ENCODE measurements at places on chromosomes 13 and 19.

DNA sequence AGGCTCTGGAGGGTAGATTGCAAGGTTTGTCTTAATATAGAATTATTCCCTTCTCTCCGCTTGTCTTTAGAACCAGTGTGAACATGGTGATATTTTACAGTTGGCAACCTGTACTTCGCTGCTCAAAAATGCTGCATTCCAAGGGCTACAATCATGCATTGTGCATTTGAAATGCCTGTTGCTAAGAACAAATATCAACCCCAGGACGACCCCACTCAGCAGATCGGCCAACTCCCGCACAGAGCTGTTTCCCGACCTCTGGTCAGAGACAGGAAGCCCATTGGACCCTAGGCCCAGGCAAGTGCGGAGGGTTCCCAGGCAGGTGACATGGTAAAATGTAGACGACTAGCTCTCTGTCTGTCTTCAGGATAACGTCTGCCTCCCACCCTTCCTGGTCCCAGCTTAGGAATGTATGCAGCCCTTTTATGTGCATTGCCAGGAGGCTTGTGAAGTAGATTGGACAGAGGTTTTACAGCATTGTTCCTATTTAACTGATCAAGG, 263.5 kb downstream of the FOXO1 start:
- DNase-seq = no peak

GRCh38 chr19:18898081-18898606, 2.2 kb upstream of the CERS1 start:
- no peak for DNase-seq

GRCh38 chr13:44434766-44435141, 61.1 kb downstream of the SERP2 start:
- no peak for DNase-seq

DNA sequence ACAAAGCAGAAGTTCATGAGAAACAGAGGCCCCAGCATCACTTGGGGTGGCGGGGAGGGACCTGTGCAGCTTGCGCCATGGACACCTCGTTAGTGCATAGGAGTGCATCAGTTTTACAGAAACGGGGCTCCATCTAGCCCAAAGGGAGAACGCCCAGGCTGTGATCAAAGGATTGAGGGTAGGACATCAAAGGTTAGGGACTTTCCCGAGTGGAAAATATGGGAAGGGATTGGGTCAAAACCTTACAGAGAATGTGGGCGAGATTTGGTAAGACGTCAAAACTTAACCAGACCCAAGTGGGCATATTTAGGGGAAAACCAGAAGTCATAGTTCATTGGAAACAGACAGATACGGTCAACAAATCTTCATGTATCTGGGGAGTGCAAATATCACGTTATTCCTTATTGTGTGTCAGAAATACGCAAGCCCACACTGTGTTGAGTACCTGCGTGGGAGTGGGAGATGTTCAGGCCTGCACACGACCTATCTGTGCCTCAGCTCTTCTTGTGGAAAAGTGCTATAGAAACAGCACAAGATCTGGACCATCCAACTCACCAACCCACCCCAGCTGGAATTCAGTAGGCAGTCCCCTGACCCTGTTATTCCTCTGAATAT, 9.4 kb upstream of the GRAMD1A start:
- DNase-seq = no peak

- no peak for DNase-seq
These were observed 170.4 kb downstream of the LIG4 start for GRCh38 chr13:108044954-108045353.

- no peak for DNase-seq
These were observed 3.1 kb downstream of the SLC25A15 start for GRCh38 chr13:40792284-40793051.
